H1 (cell line): ENCODE measurements at places on chromosomes 12 and 14. TPM values are rescaled to one million over a fixed set of nuclear protein-coding genes. Genes with fewer than 3 reads are reported as not detected.

Gene KRT78
- total RNA-seq, result not detected in 2 replicates

Gene GYS2
- not detected in 2 replicates for total RNA-seq

Gene C12orf42
- total RNA-seq, result not detected in 2 replicates

Gene IKZF4
- total RNA-seq, result 12.5 and 13.3 TPM in 2 replicates

DNA sequence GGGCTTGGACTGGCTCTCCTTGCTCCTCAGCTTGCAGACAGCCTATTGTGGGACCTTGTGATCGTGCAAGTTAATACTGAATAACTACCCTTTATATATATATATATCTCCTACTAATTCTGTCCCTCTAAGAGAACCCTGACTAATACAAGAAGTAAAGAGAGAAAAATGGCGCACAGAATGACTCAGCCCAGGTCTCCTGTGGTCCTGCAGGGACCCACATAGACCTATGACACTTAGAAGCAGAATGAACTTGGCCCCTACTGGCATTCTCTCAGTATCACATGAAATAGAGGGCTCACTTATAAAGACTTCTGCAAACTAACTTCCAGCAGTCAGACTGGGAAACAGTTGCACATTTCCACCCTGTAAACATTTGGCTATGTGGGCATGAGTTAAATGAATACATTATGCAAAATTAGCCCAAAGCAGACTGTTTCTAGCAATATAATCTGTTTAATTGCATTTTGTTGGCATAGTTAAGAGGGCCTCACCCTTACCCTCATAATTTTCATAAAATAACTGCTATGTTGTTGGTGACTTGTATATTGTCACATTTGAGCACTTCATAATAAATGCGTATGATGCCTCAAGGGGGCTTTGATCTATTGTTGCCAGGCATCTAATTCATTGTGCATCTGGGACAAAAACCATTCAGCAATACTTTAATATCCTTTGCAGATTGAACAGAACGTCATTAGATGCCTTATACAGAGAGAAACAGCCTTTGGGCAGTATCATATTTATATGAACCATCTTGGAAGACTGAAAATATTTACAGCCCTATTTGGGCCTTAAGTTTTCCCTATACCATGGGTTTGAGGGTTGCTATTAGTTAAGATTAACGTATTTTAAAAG lies 349.7 kb upstream of the DIO2 start:
- no peak for DNase-seq

GRCh38 chr14:38108681-38109080 lies 99.0 kb upstream of the SSTR1 start:
- no peak for DNase-seq

GRCh38 chr14:99137001-99137700 lies 134.8 kb downstream of the BCL11B start:
- DNase-seq, result no peak

DNA sequence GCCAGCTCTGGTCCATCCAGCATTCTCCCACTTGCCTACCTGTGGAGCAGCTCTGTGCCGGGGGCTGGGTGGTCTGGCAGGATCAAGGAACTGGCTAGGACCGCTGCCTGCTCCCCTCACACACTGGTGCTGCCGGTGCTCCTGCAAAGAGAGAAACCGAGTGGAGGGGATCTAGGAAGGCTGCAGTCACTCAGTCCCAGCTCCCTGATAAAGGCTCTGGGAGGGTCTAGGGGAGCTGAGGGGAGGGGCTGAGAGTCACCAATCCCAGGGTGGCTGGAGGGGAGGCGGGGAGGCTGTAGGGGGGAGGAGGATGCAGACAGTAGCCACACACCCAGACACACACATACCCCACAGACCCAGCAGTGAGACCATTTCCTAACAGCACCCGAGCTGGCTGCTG lies at the start of gene TAC3:
Gene TAC3, minus strand, starts transcription at position 182 of the 400 bp plus-strand sequence. CDS start 732 bp downstream, outside the sequence.
- DNase-seq, result no peak

DNA sequence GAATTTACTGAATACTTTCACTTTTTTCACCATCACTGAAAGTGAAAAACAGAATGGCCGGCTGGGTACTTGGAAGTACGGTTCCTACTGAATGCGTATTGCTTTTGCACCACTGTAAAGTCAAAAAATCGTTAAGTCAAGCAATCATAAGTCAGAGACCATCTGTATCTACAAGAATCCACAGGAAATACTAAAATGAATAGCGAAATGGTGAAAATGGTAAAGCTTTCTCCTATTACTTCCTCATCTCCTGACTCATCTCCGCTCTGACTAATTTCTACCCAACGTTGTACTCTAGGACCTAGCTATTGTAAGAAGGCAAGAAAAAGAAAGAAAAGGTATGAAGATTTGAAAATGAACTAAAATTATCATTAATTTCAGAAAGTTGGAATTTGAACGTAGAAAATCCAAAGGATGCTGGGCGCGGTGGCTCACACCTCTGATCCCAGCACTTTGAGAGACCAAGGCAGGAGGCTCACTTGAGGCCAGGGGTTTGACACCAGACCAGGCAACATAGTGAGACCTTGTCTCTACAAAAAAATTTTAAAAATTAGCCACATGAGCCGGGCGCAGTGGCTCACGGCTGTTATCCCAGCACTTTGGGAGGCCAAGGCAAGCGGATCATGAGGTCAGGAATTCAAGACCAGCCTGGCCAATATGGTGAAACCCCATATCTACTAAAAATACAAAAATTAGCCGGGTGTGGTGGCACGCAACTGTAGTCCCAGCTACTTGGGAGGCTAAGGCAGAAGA lies 5.3 kb upstream of the CDCA4 start:
- DNase-seq, result no peak

DNA sequence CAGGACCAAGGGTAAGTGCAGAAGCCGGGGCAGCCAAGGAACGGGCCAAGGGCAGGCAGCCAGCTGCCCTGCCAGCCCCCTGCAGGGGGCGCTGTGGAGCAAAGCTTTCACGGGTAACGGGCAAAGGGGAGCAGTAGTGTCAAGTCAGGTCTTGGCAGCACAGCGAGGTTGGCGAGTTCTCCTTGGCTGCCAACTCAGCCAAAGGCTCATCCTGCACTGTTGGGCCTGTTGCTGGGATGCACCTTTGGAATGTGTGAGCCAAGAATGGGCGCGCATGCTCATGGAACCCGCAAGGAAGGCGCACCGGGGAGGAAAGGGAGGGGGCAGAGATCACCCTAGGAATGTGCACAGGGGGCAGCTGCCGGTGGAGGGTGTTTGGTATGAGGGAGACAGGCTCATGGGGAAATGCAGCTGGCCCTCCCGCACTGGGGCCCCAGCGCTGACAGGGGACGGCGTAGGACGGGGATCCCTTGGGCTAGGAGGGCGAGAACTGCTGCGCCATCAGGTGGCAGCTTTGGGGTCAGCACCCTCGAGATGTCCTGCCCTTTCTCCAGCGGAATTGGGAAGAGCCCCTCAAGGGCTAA lies 138.0 kb downstream of the ASCL4 start:
- DNase-seq, result peak; percentile 98

- DNase-seq, result peak; percentile 72
These were observed 43.0 kb downstream of the EVL start for GRCh38 chr14:100108042-100108825.

- DNase-seq, result no peak
These were observed 204.3 kb downstream of the ESR2 start for GRCh38 chr14:64089920-64090319.
